ENCODE measurements at places on chromosomes 3 and 15.
A peak's percentile ranks its signal among the peaks of the same experiment; 100 is the strongest.

DNA sequence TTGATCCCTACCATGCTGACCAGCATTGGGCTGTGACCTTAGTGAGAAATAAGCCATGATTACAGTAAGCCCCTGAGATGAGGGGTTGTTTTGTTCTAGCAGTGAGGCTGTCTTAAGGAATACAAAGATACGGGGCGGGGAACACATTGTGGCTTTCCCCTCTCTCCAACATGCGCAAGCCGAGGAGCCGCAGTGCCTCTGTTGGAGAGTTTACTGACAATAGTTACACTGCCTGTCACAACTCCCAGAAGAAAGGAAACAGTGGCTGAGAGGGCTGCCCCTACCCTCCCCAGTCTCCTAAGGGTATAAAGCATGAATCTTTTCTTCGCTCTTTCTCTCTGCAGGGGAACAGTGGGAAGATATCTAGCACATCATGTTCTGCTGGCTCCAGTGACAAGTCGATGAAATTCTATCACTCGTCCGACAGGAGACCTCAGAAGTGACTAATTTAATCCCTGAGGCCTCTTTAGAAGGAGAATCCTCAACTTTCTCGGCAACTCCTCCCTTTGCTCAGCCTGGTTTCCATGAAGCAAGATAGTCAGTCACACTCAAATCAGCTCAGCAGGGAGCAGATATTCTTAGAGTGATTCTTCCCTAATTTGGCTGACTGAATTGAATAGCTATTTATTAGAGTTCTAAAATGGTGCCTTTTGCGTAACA lies 409.0 kb upstream of the PROK2 start:
- DNase-seq, result no peak

- no peak for DNase-seq
These were observed 308.3 kb downstream of the LRTM1 start for GRCh38 chr3:54619531-54619930.

GRCh38 chr3:113142476-113142875 lies 68.9 kb upstream of the BOC start:
- no peak for DNase-seq

DNA sequence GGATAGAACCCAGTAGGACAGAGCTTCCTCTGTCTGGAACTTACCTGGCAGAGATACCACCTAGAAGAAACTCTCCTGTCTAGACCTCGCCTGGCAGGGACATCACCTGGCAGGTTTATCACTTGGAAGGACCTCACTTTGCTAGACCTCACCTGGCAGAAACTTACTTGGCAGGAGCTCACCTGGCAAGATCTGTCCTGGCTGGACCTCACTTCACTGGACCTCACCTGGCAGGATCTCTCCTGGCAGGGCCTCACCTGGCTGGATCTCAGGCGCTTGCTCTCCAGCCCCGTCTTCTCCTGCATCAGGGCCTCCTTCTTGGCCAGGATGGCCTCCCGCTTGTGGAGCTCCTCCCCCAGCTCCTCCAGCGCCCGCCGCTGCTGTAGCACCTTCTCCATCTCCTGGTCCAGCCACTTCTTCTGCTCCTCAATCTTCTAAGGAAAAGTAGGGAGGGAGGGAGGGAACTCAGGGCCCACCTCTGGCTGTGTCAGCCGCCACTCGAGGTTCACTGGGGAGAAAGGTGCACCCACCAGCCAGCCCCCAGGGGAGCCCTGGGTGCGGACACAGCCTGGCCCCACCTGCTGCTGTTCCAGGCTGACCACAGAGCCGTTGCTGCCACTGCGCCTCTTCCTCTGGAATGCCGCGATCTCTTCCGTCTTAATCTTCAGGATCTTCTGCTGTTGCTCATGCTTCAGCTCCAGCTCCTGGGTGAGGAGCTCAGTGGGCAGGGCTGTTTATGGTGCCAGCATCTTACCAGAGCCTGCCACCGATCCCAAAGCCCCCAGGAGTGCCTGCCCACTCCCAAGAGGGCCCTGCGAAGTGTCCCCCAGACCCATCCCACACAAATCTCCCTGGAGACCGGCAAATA lies 22.5 kb downstream of the KIF7 start:
- no peak for DNase-seq

GRCh38 chr3:145936971-145937370 lies 224.0 kb downstream of the PLOD2 start:
- no peak for DNase-seq

- peak; percentile 51 for DNase-seq
These were observed 15.4 kb downstream of the DPH3 start for GRCh38 chr3:16249336-16249735.

DNA sequence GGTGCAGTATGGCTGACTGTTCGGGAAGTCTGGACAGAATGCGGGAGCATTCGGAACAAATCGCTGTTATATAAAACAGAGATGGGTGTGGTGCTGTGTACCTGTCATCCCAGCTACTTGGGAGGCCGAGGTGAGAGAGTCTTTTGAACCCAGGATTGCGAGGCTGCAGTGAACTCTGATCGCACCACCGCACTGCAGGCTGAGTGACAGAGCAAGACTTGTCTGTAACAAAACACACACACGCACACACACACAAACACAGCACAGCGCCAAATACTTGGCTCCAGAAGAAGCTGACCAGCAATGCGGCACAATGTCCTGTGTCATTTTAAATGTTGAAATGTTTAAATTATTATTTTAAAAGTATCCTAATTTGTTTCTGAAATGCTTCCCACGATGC lies 12.6 kb downstream of the RFTN1 start:
- no peak for DNase-seq

GRCh38 chr3:45987368-45988291 lies 8.0 kb downstream of the FYCO1 start:
- peak; percentile 20 for DNase-seq

DNA sequence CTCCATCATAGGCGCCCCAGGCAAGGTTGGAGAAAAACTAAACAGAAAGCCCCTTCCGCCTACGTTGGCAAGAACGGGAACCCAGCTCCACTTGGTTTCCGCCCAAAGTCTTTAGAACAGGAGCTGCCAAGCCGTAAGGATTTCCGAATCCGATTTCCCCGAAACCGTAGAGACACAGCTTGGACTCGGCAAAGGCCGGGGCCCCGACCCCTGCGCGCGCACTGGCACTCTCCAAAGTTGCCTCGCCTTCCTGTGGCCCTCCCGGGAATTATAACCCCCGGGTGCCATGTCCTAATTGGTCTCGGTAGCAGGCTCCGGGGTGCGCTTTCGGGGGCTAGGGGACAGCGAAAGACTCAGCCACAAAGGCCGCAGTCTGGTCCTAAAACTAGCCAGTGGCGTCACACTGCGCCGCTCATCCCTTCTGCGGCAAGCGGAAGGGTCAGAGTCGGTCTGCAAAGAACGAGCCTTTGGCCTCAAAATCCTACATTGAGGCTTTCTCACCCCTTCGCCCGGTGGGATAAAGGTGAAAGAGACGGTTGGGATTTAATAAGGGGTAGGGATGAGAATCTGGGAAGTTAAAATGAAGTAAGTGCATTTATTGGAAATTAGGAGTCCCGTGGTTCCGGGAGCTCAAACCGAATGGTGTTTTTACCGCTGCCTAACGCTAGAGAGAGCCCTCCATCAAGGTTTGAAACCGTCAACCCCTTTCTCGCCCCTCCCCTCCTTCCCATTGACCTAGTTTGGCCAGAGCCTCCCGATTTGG lies 6.8 kb downstream of the BCL6 start:
- DNase-seq, result peak; percentile 78
